NCI-H1092 (cell line): ENCODE measurements at places on chromosomes 1 and 21.

GRCh38 chr1:178536329-178536728, 23.4 kb downstream of the TEX35 start:
- no peak for DNase-seq

DNA sequence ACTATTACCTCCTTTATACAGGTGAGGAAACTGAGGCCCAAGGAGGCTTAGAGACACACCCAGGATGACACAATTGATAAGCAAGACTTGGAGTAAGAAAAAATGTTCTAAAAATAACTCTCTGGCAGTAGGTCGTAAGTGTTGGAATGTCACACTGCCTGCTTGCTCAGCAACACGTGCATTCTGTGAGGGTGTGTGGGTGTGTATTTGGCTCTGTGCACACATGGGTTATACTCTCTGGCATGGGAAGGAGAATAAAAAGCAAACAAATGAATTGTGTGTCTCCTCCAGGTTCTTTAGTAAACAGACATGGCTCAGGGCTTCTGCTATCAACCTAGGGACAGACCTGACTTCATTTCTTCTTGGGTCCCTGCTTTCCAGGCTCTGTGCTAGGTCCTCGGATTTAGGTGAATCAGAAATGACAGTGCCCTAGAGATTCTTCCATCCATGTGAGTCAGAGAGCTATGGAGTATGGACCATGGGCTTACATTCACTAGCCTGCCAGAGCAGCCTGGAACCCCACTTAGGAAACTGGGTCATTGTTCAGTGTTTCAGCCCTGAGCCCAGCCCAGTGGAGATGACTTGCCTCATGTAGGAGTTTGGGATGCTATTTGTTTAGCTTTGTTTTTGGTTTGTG, 72.4 kb downstream of the ELAVL4 start:
- DNase-seq: no peak

- DNase-seq: no peak
Measured at GRCh38 chr1:245807954-245808719, 653.4 kb downstream of the KIF26B start.

DNA sequence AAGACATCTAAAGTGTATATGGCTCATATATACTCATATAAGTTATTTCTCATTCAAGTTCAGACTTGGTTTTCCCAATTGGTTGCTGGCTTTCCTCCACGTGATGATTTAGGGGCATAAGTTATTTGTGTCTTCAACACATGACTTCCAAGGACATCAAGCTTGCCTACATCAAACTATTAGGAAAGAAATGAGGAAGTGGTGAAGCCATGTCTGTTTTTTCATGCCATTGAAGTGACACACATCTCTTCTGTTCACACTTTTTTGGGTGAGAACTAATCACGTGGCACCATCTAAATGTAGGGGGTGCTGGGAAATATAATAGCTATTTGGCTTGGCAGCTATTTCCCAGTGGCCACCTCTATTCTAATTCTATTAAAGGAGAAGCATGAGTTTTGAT, 282.1 kb downstream of the OMA1 start:
- DNase-seq: no peak

- DNase-seq: no peak
Measured at GRCh38 chr1:2134266-2134620, 60.3 kb downstream of the FAAP20 start.

DNA sequence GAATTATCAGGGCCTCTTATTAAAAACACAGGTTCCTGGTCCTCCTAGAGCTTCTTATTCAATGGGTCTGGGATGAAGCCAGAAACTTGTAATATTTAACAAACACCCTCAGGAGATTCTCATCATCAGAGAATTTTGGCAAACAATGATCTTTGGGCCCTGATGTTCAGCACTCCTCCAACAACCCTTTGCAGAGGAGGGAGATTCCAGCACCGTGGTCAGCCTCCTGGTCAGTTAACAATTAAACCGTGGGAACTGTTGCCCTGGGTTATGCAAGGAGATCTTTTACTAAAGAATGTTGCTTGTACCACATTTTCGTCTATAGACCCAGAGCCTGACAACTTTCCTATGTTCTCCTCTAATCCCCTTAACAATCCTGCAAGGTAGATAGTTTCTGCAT, 294.4 kb downstream of the PLPP3 start:
- DNase-seq: no peak

- no peak for DNase-seq
Measured at GRCh38 chr1:178682429-178682828, 42.6 kb upstream of the RALGPS2 start.

GRCh38 chr1:201662646-201663045, 123.7 kb downstream of the NAV1 start:
- DNase-seq: no peak

DNA sequence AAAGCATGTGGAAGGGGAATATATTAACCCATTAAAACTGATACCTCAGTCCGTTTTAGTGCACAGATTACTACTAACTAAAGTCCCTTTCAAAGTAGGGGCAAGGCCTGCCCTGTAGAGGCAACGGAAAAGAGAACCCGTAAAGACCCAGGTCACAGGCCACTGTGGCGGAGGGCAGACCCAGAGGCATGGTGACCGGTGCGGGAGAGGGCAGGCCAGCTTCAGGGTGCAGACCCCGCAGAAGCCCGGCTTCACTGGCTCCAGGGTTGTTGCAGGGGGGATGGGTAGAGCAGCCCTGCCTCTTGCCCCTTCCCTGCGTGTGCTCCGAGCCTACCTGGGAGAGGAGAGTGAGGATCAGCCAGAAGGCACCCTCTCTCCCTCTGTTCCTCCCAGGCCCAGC, 17.7 kb downstream of the CNTN2 start:
- DNase-seq: no peak
